ENCODE measurements at places on chromosomes 1 and 21.

- DNase-seq: peak; percentile 65
These were observed 306.3 kb upstream of the RGS18 start for GRCh38 chr1:191851799-191852595.

DNA sequence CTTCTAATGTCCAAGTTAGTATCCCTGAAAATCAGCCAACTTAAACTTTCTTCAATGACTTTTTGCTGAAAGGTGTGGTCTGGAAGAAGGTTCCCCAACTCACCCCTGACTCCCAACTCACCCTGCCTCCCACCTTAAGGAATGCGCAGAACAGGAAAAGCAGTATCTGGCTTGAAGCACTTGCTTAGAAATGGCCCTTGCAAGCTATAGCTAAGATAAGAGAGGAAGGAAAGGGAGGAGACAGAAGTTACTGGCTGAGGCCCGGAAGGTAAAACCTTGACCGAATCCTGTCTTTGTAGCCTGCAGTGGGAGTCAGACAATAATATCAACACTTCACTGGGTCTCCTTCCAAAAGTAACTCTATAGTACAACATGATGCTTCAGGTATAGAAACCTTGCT is 2.9 kb downstream of the CYYR1 start:
- DNase-seq: no peak

DNA sequence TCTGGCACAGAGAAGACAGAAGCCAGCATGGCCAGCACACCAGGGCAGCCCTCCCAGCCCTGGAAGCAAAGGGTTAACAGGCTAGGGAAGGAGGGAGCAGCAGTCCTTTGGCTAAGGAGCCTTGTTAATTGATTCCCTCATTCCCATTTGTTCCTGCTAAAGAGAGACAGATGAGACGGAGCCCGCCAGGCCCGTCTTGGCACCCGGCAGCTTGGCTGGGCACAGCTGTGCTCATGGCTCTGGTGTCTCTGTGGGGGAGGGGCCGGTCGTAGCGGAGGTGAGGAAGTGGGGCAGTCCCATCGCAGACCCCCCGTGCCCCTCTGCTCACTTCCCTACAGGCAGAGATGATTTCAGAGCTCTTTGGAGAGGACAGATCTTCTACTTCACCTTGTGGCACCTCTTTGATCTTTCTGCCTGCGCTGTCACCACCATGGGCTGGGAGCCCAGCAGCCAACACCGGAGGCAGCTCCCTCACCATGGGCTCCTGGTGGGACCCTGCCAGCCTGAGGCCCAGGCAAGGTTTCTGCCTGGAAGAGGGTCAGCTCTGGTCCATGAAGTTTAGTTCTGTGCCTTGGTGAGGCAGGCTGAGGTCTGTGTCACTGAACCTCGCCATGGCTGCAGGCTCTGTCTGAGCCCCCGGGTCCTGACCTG is 38.0 kb downstream of the FOXO6 start:
- DNase-seq: no peak

DNA sequence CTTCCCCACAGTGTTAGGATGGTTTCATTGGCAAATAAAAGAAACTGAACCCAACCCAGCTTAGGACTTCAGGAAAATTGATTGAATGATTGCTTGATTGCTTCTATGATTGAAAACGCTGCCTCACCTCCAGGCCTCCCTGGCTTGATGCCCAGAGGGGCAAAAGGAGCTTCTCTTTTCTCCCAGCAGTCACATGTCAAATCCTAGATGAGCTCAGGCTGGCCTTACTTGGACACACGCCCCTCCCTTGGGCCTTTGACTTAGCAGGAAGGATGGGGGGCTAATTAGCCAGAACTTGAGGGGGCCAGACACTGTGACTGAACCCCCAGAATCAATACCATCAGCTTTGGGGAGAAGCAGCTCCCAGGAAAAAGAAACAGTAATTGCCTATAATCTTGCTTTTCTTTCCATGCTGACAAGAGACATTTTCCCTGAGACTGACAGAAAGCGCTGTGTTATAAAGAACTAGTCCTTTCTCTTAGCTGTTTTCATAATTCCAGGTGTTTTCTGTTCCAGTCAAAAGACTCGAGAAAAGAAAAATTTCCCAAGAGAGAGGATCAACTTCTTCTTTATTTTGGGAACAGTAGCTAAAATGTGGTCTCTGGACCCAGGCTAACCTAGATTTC is 50.8 kb upstream of the ATP5PO start:
- no peak for DNase-seq

DNA sequence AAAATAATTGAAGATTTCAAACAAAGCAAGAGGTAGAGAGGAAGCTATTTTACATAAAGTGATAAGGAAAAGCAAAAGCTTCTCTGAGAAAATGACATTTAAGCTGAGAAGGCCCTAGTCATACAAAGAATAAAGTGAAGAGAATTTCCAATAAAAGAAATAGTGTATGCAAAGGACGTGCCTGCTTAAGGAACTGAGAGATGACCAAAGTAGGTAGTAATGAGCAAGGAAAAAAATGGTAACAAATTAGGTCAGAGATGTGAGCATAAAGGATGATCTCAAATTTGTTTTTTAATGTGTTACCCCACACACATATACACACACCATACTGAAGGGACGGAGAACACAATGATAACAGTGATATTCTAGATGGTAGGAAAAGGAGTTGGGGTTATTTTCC is 46.4 kb downstream of the NRIP1 start:
- DNase-seq: no peak

- no peak for DNase-seq
These were observed 85.9 kb downstream of the BCAR3 start for GRCh38 chr1:93595743-93596142.

- DNase-seq: peak; percentile 77
These were observed 97.4 kb upstream of the KCNJ15 start for GRCh38 chr21:38159355-38159754.

- no peak for DNase-seq
These were observed 22.8 kb upstream of the LRRC38 start for GRCh38 chr1:13536571-13536970.

GRCh38 chr1:29579821-29580425 is 343.6 kb downstream of the PTPRU start:
- peak; percentile 91 for DNase-seq

DNA sequence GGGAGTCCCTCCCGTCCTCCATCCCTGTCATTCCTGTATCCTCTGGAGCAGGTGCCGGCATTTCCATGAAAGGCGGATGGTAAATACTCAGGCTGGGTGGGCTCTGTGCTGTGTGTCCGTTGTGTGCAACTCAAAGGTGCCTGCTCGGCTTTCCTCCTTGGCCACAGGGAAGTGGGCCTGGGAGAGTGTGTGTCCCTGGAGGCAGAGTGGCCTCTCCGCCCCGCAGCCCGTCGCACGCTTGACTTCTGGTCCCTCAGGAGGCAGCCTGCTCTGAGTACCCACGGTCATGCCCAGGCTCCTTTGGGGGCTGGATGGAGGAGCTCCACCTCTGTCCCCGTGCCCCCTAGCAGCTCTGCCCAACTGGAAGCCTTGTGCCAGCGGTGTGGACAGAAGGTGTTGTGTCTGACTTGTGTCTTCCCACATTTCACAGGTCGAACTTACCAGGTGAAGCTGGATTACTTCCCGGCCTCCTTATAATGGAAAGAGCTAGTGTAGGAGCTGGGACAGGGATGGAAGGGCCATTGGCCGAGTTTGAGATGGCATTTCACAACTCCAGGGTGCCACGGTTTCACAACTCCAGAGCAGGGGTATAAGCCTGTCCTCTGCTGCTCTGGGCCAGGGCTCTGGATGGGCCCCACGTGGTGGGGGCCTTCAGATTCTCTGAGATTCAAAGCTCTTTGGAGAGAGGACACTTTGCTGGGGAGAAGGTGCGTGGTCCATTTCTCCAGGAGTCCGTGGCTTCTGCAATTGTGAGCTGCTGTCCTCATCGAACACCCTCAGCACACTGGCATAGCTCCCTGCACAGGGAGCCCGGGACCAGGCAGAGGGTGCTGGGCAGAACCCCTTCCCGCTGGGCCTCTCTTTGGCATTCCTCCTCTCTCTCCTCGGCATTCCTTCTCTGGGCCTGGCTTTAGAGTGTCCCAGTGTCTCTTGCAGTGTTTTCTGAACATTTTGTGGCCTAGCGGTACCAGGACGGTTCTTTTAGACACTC is 152.7 kb upstream of the COL6A1 start:
- no peak for DNase-seq

DNA sequence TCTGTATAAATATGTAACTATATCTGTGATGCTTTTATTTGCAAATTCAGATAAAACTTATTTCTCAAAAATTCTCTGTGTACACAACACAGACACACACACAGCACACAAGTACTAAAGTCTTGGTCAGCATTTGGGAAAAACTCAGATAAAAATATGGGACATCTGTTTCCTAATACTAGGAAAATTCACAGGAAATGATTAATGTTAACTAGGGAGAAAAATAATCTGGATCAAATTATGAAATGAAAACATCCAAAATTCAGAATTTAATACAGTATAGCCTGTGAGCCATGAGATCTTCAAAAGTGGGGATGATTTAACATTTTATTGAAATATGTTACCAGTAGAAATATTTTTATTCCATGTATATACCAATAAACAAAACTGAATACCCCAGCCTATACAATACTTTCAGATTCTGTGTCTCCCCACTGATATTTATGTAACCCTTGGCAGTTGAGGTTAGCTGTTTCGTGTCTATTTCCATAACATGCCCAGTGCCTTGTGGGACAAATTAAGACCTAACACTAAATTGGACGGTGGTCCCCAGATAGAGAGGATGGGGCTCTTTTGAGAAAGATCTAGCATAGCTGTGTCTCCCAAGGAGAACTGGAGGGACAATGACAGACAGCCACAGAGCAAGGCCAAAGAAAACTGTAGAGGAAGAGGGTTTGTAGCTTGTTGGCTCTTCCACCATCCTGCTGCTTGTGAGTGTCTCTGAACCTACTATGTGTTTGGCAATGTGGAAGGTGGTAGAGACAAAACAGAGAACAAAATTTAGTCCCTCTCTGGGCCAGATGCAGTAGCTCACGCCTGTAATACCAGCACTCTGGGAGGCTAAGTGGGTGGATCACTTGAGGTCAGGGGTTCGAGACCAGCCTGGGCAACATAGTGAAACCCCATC is 47.2 kb downstream of the GNG12 start:
- DNase-seq: no peak

- no peak for DNase-seq
These were observed 25.7 kb downstream of the GPR161 start for GRCh38 chr1:168110896-168111545.

GRCh38 chr1:181257117-181257516 is 168.6 kb downstream of the IER5 start:
- peak; percentile 57 for DNase-seq

GRCh38 chr1:238660849-238661248 is 725.5 kb upstream of the CHRM3 start:
- DNase-seq: no peak

DNA sequence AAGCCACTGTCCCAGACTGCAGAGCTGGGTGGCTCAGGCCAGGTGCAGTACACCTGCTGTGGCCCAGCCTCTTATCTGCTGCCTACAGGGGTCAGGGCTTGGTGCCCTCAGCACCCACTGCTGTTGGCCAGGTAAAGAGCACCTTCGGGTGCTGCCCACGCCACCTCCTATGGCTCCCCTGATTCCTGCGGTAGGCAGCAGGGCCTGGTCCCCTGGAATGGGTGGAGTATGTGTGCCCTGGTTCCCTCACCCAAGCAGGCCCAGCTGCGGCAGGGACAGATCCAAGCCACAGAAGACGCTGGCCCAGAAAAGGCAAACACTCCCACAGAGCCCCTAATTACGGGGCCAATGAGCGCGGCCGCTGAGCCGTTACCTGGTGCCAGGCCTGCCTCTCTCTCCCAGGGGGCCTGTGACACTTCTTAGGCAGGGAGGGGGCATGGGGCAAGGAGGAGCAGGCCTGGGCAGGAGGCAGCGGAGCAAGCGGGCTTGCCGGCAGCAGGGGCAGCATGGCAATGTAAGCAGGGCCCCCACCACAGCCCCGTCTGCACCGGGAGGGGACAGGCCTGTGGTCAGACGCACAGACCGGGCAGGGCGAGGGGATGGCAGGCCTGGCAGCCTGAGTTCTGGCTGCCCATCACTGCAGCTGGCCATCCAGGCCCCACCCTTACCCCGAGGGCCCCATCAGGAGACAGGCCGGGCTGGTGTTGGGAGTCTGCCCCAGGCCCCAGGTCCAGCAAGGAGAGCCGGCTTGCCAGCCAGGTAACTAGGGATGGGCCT is 19.0 kb downstream of the ESPN start:
- no peak for DNase-seq

GRCh38 chr21:23093259-23093658 is 2095.1 kb downstream of the NCAM2 start:
- no peak for DNase-seq

GRCh38 chr1:36755303-36756230 is 272.9 kb upstream of the CSF3R start:
- no peak for DNase-seq

DNA sequence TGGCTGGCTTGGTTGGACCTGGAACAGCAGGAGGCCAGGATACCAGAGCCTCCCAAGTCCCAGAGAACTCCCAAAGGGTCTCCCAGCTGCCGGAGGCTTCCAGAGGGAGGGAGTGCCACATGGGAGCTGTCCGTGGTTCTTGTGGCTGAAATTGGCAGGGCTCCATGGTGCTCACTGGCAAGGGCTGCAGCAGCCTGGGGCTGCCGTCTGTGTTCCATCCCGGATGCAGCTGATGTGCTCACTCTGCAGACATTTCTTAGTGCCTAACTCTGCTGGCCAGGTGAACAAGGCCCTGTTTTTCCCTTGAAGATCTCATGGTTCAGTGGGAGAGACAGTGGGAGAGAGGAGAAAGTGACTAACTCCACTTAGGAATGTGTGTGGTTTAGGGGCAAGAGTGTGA is 261.1 kb downstream of the CAMTA1 start:
- DNase-seq: peak; percentile 56

- DNase-seq: no peak
These were observed 2.2 kb upstream of the KCNA3 start for GRCh38 chr1:110676970-110677369.

- peak; percentile 8 for DNase-seq
These were observed 88.2 kb downstream of the PSMG1 start for GRCh38 chr21:39094847-39095579.

DNA sequence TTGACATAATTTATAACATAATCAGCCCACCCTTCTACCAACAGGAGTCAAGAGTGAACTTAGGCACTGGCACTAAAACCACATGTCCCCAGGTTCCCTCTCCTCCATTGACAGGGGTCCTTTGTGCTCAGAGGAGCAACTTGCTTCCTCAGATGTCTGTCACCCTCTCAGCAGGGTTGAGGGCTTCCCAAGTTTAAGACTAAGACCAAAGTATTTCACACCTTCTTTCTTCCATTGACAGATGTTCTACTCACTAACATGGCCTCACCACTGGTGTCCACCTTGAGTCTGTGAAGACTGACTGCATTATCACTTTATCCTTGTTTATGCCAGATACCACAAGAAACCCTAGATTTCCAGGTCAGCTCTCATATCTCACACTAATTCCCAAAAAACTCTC is 56.5 kb downstream of the CCDC18 start:
- DNase-seq: no peak
